Left ventricle myocardium superior (tissue), 1 donor: ENCODE measurements at places on chromosomes 7 and 10. TPM values are rescaled to one million over a fixed set of nuclear protein-coding genes. Genes with fewer than 3 reads are reported as not detected.
A peak's percentile ranks its signal among the peaks of the same experiment; 100 is the strongest.

Gene GPR85
- 0.69 TPM for total RNA-seq

Gene IL15RA
- total RNA-seq: 7.0 TPM

Gene ANKRD61
- 0.20 TPM for total RNA-seq

Gene GDF10
- 0.32 TPM for total RNA-seq

Gene CXCL12
- 136 TPM for total RNA-seq

Gene LIPF
- total RNA-seq: not detected

Gene FAM25A
- total RNA-seq: not detected

Gene UNCX
- not detected for total RNA-seq

GRCh38 chr10:19811540-19811939, 4.7 kb upstream of the PLXDC2 start:
- DNase-seq: no peak

DNA sequence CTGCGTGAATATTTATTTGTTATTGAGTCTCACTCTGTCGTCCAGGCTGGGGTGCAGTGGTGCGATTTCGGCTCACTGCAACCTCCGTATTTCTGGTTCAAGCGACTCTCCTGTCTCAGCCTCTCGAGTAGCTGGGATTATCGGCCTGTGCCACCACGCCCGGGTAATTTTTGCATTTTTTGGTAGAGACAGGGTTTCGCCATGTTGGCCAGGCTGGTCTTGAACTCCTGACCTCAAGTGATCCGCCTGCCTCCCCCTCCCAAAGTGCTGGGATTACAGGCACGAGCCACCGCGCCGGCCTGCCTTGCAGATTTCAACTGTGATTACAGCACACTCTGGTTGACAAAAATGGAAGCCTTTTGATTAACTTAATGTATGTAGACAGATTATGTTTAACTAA, 730.0 kb upstream of the VSTM2A start:
- no peak for DNase-seq

GRCh38 chr10:128995676-128996075, 471.4 kb upstream of the MGMT start:
- no peak for DNase-seq

DNA sequence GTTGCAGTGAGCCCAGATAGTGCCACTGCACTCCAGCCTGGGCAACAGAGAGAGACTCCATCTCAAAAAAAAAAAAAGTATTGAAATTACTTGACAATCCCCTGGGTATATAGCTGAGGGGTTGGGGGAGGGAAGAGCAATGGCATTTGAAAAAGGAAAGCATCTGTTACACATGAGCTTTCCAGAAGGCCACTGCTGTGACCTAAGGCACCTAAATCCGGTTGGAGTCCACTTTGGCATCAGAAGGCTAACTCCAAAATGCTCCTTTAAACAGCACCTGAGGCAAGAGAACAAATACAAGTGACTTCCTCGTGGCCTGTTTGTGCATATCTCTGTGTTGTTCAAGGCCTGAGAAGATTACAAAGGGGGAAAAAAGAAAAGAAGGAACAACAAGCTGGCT, 74.8 kb upstream of the PALS2 start:
- DNase-seq: no peak

- DNase-seq: no peak
These were observed 3.7 kb upstream of the ACHE start for GRCh38 chr7:100899432-100899831.

GRCh38 chr10:100747456-100748230, 2.3 kb downstream of the PAX2 start:
- no peak for DNase-seq

DNA sequence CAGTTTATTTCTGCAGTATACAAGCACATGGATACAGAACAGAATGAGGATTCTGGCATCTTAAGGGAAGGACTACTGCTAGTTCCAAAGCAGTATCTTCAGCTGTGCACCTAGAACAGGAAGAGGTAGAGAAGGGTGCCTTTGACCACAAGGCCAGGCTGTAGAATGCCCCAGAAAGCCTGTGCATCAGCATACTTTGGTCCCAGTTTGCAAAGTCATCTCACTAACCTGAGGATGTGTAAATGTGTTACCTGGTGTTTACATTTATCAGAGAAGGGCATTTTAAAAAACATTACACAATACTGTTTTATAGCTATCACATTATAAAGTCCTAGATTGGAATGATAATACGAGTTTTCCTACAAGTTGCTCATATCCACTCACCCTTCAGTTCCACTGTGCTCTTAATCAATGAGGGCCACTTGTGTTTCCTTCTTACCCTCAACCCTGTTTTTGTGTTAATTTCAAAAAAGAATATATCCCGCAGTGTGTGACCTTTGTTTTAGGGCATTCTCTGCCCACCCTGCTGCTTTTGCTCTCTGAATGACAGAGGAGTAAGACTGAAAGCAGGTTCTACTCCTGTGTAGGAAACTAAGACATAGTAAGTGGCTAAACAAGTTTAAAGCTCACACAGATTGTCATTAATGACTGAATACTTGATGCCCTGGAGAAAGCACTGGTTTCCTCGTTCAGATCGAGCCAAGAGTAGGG, 3.4 kb downstream of the SLC35G1 start:
- DNase-seq: no peak

DNA sequence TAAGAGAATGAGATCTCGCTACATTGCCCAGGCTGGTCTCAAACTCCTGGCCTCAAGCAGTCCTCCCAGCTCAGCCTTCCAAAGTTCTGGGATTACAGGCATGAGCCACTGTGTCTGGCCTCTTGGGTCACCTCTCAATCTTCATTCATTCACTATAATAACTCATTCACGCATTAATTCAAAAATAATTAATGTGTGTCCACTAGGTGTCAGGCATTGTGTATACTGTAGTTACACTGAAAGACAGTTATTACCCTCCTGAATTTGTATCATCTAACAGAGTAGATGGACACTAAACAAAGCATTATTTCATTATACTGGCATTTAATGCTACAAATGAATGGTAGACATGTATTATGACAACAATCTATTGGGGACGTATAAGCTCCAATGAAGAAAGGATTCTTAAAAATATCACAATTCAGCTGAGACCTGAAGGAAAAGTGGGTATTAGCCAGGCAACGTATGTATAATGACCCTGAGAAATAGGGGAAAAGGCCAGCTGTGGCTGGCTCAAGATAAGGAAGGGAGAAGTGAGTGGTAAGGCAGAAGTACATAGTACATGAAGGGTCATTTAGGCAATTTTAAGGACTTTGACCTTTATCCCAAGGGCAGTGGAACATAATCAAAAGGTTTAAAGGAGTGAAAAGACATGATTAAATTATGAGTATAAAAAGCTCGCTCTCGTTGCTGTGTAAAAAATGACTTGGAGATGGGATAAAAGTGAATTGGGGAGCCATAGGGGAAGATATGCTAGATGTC, 150.7 kb downstream of the BTAF1 start:
- no peak for DNase-seq

DNA sequence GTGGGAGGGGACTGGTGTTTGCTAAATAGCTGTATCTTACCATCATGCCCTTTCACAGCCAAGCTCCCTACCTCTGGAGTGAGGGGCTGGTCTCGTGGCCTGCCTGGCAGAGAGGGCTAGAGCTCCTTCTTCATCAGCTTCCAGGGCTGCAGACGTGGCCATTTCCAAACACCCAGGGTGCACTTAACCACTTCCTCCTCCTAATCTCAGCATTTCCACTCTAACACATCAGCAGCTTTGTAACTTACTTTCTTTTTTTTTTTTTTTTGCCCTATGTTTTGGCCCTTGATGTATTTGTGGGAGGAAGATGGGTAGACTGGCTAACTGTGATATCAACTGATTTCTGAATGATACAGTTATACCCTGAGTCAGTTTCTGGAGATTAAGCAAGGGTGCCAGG, 27.4 kb downstream of the LRRC4 start:
- DNase-seq: no peak

- DNase-seq: no peak
These were observed 68.1 kb downstream of the VPS41 start for GRCh38 chr7:38840736-38841460.

DNA sequence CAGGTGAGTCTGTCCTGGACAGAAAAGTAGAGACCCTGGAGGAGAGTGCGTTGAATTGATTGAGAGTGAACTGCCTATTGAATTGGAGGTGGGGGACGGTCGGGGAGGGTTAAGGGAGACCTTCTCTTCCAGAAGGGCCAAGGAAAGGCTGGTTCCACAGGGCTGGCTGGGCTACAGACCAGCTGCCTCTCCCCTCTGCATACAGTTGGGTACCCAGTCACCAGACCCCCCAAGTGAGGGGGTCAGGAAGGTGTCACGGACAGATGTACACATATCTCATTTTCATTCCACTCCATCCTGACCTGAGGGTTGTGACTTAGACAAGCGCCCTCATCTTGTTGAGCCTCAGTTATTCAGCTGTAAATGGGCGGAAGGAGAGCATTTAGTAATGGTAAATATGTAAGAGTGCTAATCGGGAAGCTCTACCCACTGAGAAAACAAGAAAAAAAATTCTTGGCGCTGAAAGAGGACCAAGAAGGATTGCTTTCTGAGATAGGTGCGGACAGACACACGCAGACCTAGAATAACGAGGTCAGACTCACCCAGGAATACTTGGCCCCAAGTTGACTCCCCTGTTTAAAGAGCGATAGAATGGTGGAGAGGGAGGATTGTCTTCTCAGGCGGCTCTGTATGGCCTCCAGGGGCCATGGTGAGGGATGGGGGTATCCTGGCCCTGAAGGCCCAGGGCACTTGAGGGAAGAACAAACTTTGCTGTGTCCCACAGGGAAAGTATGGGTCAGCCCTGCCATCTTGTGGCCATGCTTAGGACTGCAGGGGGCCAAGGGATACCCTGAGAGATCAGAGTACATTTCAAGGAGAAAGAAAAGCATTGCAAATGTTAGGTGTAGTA, 7.2 kb upstream of the MBL2 start:
- DNase-seq: peak; percentile 65
